ENCODE measurements at places on chromosomes 3 and 15. TPM values are rescaled to one million over a fixed set of nuclear protein-coding genes. Genes with fewer than 3 reads are reported as not detected.

The ANKRD34C gene
- total RNA-seq = not detected

The DENND6A gene
- total RNA-seq = 26.7 TPM

The PPP1R2 gene
- total RNA-seq = 150 TPM

The TF gene
- total RNA-seq = not detected

The CPB1 gene
- total RNA-seq = not detected

The ZDHHC3 gene
- total RNA-seq = 81.4 TPM

The SMCO1 gene
- total RNA-seq = not detected

DNA sequence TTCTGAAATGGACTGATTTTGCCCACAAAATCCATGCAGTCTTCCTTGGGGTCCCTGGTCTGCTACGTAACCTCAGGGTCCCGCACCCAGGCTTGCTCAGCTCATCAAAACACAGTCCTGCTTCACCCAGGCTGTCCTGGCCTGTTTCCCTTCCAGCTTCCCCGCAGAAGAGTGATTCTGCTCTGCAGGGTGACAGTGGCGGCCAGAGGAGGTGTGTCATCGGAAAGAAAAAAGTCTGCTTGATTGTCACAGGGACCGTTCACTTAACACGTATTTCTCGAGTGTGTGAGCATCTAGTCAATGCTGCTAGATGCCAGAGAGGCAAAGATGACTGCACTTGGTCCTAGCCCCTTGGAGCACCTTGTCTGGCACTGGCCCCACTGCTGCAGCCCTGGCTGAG, 50.1 kb upstream of the ABHD2 start:
- DNase-seq = no peak

DNA sequence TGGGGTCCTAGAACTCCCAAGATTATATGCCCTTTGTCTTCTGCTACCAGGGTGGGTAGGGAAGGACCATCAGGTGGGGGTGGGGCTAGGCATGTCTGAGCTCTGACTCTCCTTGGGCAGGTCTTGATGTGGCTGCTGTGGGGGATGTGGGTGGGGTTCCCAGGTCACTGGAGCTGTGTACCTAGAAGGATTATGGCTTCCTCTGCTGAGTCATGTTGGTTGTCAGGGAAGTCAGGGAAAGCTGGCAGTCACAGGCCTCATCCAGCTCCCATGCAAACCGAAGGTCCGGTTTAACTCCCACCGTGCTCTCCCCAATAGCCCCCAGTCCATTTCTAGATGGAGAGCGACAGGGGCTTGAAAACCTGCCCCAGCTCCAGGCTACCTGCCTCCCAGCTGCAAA, 35.2 kb downstream of the EID1 start:
- DNase-seq = peak; percentile 57

GRCh38 chr3:10560060-10560861, 54.9 kb upstream of the ATP2B2 start:
- no peak for DNase-seq

DNA sequence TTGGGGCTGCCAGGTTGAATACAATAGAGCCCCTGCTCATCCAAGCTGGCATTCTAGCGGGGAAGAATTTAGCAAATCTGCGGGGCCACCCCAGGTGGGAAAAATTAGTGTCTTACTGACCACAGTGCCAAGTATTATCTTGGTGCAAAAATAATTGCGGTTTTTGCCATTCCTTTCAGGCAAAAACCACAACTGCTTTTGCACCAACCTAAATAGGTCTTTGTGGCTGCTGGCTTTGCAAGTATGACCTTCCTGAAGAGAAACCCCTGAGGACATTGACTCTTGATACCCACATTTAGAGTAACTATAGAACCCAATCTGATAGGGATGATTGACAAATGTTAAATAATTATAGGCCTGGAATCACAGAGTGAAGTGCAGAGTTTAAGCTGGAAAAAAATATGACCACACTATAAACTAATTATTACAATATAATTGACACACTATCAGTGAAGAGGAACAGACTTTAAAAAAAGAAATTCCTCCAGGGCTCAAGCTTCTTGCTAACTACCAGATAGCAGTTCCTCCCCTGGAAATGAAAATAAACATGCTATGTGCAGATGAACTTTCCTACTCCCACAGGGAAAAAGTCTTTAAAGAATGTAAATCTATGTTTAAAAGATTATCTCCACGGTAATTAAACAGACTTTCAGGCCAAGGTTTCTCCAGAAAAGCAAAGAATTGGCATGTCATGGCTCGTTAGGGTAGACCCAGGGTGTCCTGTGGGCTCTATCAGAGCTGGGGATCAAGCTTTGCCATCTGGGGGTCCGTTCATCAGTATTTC, 34.4 kb downstream of the CA12 start:
- DNase-seq = peak; percentile 41

DNA sequence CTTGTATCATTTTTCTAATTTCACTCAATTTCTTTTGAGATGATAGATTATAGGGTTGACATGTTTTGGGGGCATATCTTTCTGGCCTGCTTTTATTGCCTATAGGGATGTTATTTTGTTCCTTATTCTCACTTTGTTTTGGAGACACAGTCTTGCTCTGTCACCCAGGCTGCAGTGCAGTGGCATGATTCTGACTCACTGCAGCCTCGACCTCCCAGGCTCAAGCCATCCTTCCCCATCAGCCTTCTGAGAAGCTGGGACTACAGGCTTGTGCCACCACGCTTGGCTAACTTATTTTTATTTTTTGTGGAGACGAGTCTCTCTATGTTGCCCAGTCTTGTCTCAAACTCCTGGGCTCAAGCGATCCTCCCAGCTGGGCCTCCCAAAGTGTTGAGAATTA, 72.8 kb upstream of the FAN1 start:
- DNase-seq = peak; percentile 2

DNA sequence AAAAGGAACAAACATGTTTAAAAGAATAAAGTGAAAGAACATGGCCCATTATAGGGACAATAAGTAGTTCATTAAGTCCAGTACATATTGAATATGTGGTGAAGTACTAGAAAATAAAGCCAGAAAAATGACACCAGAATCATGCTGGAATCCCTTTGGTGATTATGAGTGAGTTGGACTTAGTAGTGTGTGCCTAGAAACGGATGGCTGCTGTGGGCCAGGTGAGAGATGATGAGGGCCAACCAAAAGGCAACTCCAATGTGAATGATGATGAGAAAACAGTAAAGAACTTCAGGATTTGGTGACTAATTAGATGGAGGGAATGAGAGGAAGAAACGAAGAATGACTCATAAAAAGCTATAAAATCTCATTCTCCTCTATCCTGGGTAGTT, 3.3 kb downstream of the CRYGS start:
- DNase-seq = peak; percentile 50

GRCh38 chr3:156675830-156676767, 1.7 kb downstream of the TIPARP start:
- peak; percentile 81 for DNase-seq

- DNase-seq = peak; percentile 7
These were observed 67.2 kb upstream of the SIAH2 start for GRCh38 chr3:150830094-150830681.

- no peak for DNase-seq
These were observed 284.4 kb downstream of the FOXP1 start for GRCh38 chr3:71299160-71299559.

- DNase-seq = no peak
These were observed 165.3 kb upstream of the TBL1XR1 start for GRCh38 chr3:177362626-177363025.

GRCh38 chr3:9168241-9168741, 81.2 kb downstream of the SRGAP3 start:
- DNase-seq = no peak
